ENCODE measurements at places on chromosomes 6 and 20. TPM values are rescaled to one million over a fixed set of nuclear protein-coding genes. Genes with fewer than 3 reads are reported as not detected.

GTSF1L gene
- polyA plus RNA-seq, result not detected

DNA sequence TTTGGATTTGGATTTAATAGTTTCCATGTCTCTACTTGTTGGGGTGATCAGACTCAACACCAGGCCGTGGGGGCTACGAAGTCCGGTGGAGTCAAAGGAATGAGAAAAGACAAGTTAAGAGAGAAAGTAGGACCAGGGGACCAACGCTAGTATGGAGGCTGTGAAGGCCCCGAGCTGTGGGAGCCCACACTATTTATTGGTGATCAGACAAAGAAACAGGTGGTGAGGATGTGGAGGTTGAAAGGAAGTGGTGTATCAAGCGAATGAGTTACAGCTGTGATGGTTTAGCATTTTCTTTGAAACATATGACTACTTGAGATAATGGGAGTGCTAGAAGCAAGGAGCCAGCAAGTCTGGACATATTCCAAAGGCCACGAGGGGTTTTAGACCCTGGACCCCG is 62.4 kb downstream of the AKAP7 start:
- DNase-seq, result no peak

- DNase-seq, result no peak
Observed at GRCh38 chr6:71298459-71298858, 9.8 kb downstream of the OGFRL1 start.

GRCh38 chr20:1417273-1417672 is 24.4 kb upstream of the FKBP1A start:
- DNase-seq, result no peak

All from kidney (tissue), 22 donors.